ENCODE measurements at places on chromosomes 5 and 9. TPM values are rescaled to one million over a fixed set of nuclear protein-coding genes. Genes with fewer than 3 reads are reported as not detected.

The FGF18 gene
- 0.69 TPM for total RNA-seq

The LCN15 gene
- total RNA-seq, result not detected

The PRUNE2 gene
- total RNA-seq, result 35.8 TPM

The KCNV2 gene
- not detected for total RNA-seq

The PAEP gene
- total RNA-seq, result not detected

The DCTN4 gene
- total RNA-seq, result 107 TPM

The STING1 gene
- total RNA-seq, result 9.9 TPM

Measured in diencephalon (tissue), 1 donor.